CD4-positive, CD25-positive, alpha-beta regulatory T cell (primary cell): ENCODE measurements at places on chromosomes 1 and 21.
A peak's percentile ranks its signal among the peaks of the same experiment; 100 is the strongest.

DNA sequence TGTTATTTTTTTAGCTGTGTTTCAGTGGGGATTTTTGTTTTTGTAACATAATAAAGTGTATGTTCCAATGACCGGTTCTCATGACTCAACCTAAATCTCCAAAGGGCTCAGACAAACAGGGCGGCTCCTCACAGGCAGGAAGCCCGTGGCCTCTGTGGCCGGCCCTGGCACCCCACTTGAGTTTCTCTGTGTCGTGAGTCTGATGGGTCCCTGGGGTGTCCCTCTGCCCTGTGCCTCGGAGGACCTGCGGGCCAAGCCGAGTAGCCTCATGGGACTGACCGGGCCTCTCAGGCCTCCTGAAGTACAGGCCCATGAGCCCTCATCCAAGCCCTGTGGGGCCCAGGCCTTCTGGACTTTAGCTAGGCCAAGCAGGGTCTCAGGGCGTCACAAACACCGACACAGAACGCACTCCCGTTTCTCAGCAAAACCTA is 16.1 kb upstream of the CCDC27 start:
- H3K27me3 ChIP-seq, result no peaks in the 10 kb centered on the region
- no peak overlapping the region for H3K27ac ChIP-seq
- H3K4me1 ChIP-seq, result no peaks in the 10 kb centered on the region

GRCh38 chr1:145926686-145927062 is 610 bp downstream of the RBM8A start:
- H3K4me1 ChIP-seq, result peaks cover 20% of the 10 kb centered on the region
- no peak for DNase-seq
- peak overlapping the region; percentile 98 for H3K27ac ChIP-seq
- H3K4me3 ChIP-seq, result peak overlapping the region; percentile 96
- H3K36me3 ChIP-seq, result peaks cover 23% of the 10 kb centered on the region

- H3K4me1 ChIP-seq, result peaks cover 21% of the 10 kb centered on the region
- no peak overlapping the region for H3K4me3 ChIP-seq
- no peak overlapping the region for H3K27ac ChIP-seq
- H3K36me3 ChIP-seq, result no peaks in the 10 kb centered on the region
Observed at GRCh38 chr1:172822886-172823285, 164.0 kb downstream of the FASLG start.

- no peak overlapping the region for H3K4me3 ChIP-seq
- H3K27ac ChIP-seq, result no peak overlapping the region
- H3K36me3 ChIP-seq, result peaks cover 26% of the 10 kb centered on the region
- no peaks in the 10 kb centered on the region for H3K27me3 ChIP-seq
Observed at GRCh38 chr1:91730801-91731732, 154.9 kb downstream of the TGFBR3 start.

DNA sequence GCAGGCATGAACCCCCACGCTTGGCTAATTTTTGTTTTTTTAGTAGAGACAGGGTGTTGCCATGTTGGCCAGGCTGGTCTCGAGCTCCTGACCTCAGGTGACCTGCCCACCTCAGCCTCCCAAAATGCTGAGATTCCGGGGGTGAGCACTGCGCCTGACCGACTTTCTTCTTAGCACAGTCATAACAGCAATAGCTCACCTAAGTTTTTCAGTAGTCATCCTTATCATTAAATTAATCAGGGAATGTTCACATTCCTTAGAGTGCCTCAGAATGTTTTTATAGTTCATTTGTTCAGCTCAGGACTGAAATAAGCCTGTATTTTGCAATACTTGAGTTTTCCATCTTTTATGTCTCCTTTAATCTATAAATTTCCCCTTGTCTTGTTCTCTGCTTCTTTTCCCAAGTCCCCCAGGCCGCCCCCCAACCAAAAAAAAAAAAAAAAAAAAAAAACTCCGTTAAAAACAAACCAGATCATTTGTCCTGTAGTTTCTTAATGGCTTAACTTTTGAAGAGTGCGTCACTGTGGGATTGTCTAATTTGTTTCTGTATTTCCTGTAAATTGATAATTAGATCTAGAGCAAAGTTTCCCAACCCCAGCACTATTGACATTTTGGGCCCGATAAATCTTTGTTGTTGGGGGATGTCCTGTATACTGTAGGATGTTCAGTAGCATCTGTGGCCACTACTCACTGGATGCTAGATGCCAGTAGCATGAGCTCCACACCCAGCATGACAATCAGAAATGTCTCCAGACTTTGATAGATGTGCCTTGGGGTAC is 120.7 kb downstream of the ITSN1 start:
- DNase-seq, result no peak
- no peak overlapping the region for H3K4me3 ChIP-seq

GRCh38 chr1:57799490-57800115 is 375.7 kb upstream of the DAB1 start:
- no peak overlapping the region for H3K27ac ChIP-seq
- no peak overlapping the region for H3K4me3 ChIP-seq
- no peaks in the 10 kb centered on the region for H3K36me3 ChIP-seq
- no peak for DNase-seq
- no peaks in the 10 kb centered on the region for H3K4me1 ChIP-seq
- H3K27me3 ChIP-seq, result no peaks in the 10 kb centered on the region

DNA sequence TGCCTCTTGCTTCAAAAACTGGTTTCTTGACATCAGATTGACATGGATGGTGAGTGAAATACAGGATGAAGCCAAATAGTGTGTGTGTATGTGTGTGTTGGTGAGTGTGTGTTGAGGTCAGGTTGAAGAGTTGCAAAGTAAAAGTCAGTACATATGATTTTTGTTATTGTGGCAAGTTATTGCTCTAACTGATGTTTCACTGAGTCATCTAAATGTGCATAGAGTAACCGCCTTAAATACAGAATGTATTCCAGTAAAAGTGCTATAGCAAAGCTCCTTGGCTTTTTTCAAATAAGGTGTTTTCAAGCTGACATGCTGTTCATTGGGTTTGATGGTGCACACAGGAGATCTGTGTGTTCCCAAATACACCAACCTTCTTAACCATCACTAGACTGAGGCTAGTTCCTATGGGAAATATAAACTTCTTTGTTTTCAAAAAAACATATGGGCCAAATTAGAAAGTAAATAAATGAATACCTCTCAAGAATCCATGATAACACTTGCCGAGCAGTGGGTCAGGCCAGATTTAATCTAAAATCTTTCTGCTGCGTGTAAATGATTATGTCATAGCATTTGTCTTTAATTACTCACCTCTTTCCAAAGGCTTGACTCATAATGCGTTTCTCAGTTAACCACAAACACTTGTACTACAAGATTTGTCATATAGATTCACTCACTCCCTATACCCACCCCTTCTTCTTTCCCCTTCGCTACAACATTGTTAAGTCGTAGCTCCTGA is 151.1 kb downstream of the LYPLAL1 start:
- H3K27ac ChIP-seq, result no peak overlapping the region
- no peaks in the 10 kb centered on the region for H3K36me3 ChIP-seq
- H3K4me3 ChIP-seq, result no peak overlapping the region
- no peaks in the 10 kb centered on the region for H3K4me1 ChIP-seq

- no peak overlapping the region for H3K27ac ChIP-seq
- DNase-seq, result no peak
- no peak overlapping the region for H3K4me3 ChIP-seq
- peaks cover 28% of the 10 kb centered on the region for H3K36me3 ChIP-seq
Observed at GRCh38 chr1:33151116-33151515, 30.7 kb downstream of the TRIM62 start.

- H3K36me3 ChIP-seq, result peaks cover 25% of the 10 kb centered on the region
- no peak overlapping the region for H3K27ac ChIP-seq
- no peak for DNase-seq
- no peaks in the 10 kb centered on the region for H3K27me3 ChIP-seq
- no peak overlapping the region for H3K4me3 ChIP-seq
Observed at GRCh38 chr1:236257216-236257615, 24.5 kb downstream of the ERO1B start.

- peaks cover 5% of the 10 kb centered on the region for H3K27me3 ChIP-seq
- H3K4me3 ChIP-seq, result no peak overlapping the region
- DNase-seq, result no peak
- no peaks in the 10 kb centered on the region for H3K36me3 ChIP-seq
- H3K4me1 ChIP-seq, result no peaks in the 10 kb centered on the region
- no peak overlapping the region for H3K27ac ChIP-seq
Observed at GRCh38 chr1:229689273-229689672, 63.2 kb downstream of the URB2 start.

DNA sequence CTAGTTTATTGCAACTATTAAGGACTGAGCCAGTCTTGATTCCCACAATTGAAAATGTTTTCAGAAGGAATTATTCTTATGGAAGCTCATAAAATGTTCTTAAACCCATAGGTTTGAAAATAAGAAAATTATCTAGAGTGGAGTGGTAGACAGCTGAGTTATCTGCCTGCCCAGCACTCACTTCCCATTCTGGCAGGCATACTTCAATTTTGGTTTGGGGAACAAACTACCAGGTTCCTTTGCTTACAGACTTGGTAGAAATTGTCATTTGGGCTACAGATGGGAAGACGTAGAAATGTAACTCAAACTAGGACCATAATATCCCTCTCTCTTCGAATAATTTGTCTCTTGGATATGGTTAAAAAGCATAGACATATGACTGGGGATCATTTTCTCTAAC is 18.4 kb downstream of the JUN start:
- no peak for DNase-seq
- H3K4me3 ChIP-seq, result no peak overlapping the region
- H3K4me1 ChIP-seq, result no peaks in the 10 kb centered on the region
- no peaks in the 10 kb centered on the region for H3K36me3 ChIP-seq

GRCh38 chr1:204413170-204413535 is 1.5 kb upstream of the PPP1R15B start:
- peaks cover 18% of the 10 kb centered on the region for H3K4me1 ChIP-seq
- H3K36me3 ChIP-seq, result no peaks in the 10 kb centered on the region
- H3K27ac ChIP-seq, result no peak overlapping the region
- DNase-seq, result no peak
- no peak overlapping the region for H3K4me3 ChIP-seq
- H3K27me3 ChIP-seq, result no peaks in the 10 kb centered on the region

- H3K4me1 ChIP-seq, result peaks cover 18% of the 10 kb centered on the region
- H3K27ac ChIP-seq, result no peak overlapping the region
- peaks cover 17% of the 10 kb centered on the region for H3K27me3 ChIP-seq
Observed at GRCh38 chr1:39735731-39736130, 3.0 kb upstream of the PPIE start.

GRCh38 chr21:33299181-33299752 is 25.5 kb upstream of the IFNAR1 start:
- peak overlapping the region; percentile 58 for H3K4me3 ChIP-seq
- H3K27me3 ChIP-seq, result no peaks in the 10 kb centered on the region
- H3K27ac ChIP-seq, result peak overlapping the region; percentile 58

GRCh38 chr1:168321945-168322344 is 41.3 kb downstream of the TBX19 start:
- no peaks in the 10 kb centered on the region for H3K27me3 ChIP-seq
- no peaks in the 10 kb centered on the region for H3K36me3 ChIP-seq
- no peak for DNase-seq
- no peak overlapping the region for H3K4me3 ChIP-seq
- no peaks in the 10 kb centered on the region for H3K4me1 ChIP-seq

GRCh38 chr1:61375082-61375880 is 292.9 kb downstream of the NFIA start:
- no peaks in the 10 kb centered on the region for H3K4me1 ChIP-seq
- DNase-seq, result no peak
- H3K4me3 ChIP-seq, result no peak overlapping the region
- H3K27me3 ChIP-seq, result no peaks in the 10 kb centered on the region
- H3K36me3 ChIP-seq, result no peaks in the 10 kb centered on the region
- H3K27ac ChIP-seq, result no peak overlapping the region

DNA sequence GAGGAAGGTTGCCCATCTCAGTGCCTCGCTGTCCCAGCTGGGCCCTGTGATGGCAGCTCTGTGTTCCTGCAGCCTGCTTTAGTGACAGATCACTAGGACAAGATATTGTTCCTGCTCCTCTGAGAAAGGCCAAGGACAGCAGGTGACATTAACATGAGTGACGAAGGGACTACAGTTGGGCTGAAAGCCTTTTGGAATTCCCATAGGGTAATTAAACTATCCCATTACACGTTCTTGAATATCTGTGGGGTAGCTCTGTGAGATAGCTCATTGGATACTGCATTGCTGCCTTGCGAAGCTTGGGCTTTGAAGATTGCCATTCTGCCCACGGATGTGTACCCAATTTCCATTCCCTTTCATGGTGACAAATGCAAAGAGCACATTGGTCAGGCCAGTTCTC is 78.2 kb upstream of the COA6 start:
- peaks cover 6% of the 10 kb centered on the region for H3K27me3 ChIP-seq
- peaks cover 2% of the 10 kb centered on the region for H3K36me3 ChIP-seq
- H3K4me1 ChIP-seq, result no peaks in the 10 kb centered on the region
- no peak overlapping the region for H3K4me3 ChIP-seq

GRCh38 chr1:39666772-39667171 is 5.1 kb downstream of the NT5C1A start:
- peaks cover 9% of the 10 kb centered on the region for H3K27me3 ChIP-seq
- no peaks in the 10 kb centered on the region for H3K36me3 ChIP-seq
- peaks cover 10% of the 10 kb centered on the region for H3K4me1 ChIP-seq
- H3K4me3 ChIP-seq, result no peak overlapping the region
- no peak overlapping the region for H3K27ac ChIP-seq

- peak overlapping the region; percentile 55 for H3K4me3 ChIP-seq
- no peaks in the 10 kb centered on the region for H3K27me3 ChIP-seq
- no peak overlapping the region for H3K27ac ChIP-seq
- H3K36me3 ChIP-seq, result peaks cover 4% of the 10 kb centered on the region
- H3K4me1 ChIP-seq, result peaks cover 9% of the 10 kb centered on the region
Observed at GRCh38 chr1:226654046-226654667, 84.9 kb downstream of the ITPKB start.

DNA sequence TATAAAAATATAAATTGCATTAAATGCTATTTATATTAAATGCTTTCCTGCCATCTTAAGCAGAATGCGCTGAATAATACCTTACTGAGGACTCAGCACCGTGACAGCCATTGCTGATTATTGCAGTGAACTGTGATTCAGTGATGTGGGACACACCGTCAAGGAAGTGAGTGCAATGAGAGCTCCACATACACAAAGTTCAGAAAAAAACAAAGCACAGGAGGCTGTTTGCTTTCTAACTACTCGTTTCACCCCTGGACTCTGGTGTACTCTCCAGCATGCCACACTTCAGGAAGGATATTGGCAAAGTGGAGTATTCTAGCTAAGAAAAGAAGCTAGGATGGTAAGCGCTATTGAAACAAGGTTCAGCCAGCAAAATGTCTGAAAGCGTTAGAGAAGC is 57.4 kb upstream of the CXADR start:
- H3K27ac ChIP-seq, result no peak overlapping the region
- no peak overlapping the region for H3K4me3 ChIP-seq
- H3K27me3 ChIP-seq, result no peaks in the 10 kb centered on the region
- no peaks in the 10 kb centered on the region for H3K36me3 ChIP-seq

DNA sequence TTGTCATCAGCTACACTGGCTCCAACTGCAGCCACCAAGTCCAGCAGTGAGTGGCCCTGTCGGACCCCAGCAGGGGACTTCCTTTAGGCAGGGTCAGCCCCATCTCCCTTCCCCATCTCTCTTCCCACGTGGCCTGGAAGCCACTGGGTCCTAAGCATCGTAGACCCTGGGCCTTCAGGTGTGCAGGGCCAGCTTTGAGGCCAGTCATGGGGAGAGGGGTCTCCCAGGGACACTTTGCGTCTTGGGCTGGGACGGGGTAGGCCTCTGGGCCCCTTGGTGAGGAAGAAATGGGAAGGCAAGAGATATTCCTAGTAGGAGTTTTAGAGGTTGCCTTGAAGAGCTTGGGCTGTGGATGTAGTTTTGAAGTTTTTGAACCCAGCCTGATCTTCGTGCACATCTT is 12.1 kb upstream of the MIIP start:
- H3K36me3 ChIP-seq, result peaks cover 77% of the 10 kb centered on the region
- DNase-seq, result no peak
- H3K4me3 ChIP-seq, result no peak overlapping the region
- no peaks in the 10 kb centered on the region for H3K4me1 ChIP-seq
- no peak overlapping the region for H3K27ac ChIP-seq

- DNase-seq, result no peak
- H3K27me3 ChIP-seq, result no peaks in the 10 kb centered on the region
- no peak overlapping the region for H3K27ac ChIP-seq
- H3K36me3 ChIP-seq, result no peaks in the 10 kb centered on the region
- no peaks in the 10 kb centered on the region for H3K4me1 ChIP-seq
- H3K4me3 ChIP-seq, result no peak overlapping the region
Observed at GRCh38 chr1:18139198-18139981, 31.8 kb downstream of the IGSF21 start.
